Iris pigment epithelial cell (primary cell): ENCODE measurements at places on chromosomes 6 and 20.
A peak's percentile ranks its signal among the peaks of the same experiment; 100 is the strongest.

DNA sequence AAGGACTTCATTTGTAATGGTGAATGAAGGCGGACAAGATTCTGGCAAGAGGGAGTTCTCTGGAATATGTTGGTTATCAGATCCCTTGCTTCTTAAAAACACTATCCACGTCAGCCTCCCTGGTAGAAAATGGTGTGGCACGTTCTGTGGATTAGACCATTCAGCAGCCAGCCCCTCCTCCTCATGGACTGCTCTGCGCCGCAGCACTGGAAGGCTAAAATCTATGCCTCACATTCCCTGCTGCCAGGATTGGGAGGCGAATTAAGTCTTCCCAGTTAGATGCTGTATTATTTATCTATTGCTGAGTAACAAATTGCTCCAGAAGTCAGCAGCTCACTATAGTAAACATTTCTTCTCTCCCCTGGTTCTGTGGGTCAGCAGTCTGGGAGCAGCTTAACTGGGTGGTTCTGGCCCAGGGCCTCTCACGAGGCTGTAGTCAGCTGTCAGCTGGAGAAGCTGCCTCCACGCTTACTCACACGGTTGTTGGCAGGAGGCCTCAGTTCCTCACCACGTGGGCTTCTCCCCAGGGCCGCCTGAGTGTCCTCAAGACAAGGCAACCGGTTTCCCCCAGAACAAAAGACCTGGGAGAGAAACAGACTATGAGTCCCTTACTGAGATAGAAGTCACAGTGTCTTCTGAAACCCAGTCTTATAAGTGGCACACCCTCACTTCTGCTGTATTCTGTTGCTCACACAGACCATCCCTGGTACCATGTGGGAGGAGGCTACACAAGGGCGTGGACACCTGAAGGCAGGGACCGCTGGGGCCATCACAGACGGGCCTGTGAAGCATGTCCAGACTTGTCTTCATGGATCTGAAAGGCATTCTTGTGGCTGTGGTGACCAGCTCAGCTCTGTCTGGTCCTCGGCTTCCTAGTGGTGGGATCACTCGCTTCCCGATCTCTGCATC is 101.0 kb downstream of the NRN1 start:
- peak; percentile 78 for DNase-seq

- DNase-seq, result no peak
These were observed 156.7 kb upstream of the THEMIS start for GRCh38 chr6:128057541-128057940.

- peak; percentile 47 for DNase-seq
These were observed at the start of gene PRSS35 for GRCh38 chr6:83511901-83512681. TSS of gene PRSS35 (plus strand) at chr6:83512534. CDS start at chr6:83523442, 10,908 bp downstream.

DNA sequence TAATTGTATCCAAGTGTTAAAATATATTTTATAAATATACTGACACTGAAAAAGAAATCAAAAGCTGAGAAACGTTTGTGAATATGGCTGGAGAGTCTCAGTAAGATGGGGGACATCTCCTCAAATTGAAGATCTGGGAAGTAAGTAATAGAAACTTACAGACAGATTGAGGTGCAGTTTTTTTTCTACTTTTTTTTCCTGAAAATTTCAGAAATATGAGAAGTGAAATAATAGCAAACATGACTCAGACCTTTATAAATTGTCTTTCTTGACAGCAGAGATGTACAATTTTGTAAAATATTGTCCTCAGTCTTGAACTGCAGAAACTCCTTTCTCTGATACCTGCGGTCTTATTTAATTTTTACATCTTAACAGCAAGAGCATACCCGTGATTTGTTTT is 347.1 kb downstream of the UTRN start:
- no peak for DNase-seq
